Muscle of arm (tissue), 14 donors: ENCODE measurements at places on chromosomes 6 and 20.

GRCh38 chr20:12090920-12091319 is 173.2 kb downstream of the BTBD3 start:
- DNase-seq, result no peak

DNA sequence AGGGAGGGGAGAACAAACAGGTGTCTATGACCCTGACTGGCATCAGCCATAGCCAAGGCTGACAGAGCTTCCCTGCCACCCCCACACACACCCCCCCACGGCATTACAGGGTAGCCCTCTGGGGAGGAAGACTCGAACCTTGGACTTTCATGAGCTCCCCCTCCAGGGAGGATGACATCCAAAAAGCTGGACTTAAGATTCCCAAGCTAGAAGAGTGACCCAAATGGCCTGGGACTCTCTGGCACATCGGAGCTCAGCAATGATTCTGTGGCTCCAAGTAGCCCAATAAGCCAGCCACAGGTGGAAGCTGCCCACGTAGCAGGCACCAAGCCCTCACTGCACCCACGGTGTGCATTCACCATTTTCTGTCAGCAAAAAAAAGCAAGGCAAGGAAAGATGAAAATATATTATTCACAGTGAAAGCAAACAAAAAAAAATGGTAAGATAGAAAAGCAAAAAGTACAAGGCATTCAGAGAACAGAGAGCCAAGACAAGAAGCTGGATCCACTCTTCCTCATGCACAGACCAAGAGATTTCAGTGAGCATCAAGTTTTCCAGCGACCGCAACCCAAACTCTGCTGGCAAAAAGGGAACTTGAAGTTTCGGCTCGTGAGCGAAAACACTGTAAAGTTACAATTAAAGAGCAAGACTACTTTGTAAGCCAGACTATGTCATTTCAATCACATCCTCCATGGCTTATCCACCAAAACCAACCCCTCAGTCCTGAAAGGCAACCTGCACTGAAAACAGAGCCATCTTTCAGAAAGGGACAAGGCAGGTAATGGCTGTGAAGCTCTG is 10.9 kb downstream of the JAG1 start:
- no peak for DNase-seq

- DNase-seq, result no peak
Observed at GRCh38 chr6:74467533-74468215, 738.2 kb downstream of the COL12A1 start.

- DNase-seq, result no peak
Observed at GRCh38 chr6:111845441-111845871, 27.8 kb downstream of the FYN start.

DNA sequence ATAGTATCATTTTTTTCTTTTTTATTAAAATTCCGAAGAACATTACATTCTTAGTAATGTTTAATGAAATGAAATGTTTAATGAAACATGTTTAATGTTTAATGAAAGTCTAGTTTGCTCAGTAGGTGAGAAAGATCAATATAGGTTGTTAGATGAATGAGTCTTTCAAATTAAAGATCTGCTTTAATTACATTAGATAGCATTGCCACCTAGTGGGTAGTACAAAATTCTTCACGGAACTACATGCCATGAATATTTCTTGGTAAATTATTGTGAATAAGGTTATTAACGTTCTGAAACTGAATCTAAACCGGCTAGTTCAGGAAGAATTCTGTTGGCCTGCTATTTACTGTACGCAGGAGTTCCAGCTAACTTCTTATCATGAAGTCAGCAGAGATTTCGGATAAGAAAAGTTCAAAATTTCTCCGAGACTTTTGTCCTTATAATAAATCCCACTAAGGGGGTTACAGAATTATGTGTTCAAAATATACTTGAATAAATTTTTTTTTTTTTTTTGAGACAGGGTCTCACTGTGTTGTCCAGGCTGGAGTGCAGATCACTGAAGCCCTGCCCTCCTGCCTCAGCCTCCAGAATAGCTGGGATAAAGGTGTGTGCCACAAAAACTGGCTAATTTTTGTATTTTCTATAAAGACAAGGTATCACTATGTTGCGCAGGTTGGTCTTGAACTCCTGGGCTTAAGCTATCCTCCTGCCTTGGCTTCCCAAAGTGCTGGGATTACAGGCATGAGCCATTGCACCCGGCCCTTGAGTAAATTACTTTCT is 7.9 kb upstream of the GMNN start:
- DNase-seq, result no peak

DNA sequence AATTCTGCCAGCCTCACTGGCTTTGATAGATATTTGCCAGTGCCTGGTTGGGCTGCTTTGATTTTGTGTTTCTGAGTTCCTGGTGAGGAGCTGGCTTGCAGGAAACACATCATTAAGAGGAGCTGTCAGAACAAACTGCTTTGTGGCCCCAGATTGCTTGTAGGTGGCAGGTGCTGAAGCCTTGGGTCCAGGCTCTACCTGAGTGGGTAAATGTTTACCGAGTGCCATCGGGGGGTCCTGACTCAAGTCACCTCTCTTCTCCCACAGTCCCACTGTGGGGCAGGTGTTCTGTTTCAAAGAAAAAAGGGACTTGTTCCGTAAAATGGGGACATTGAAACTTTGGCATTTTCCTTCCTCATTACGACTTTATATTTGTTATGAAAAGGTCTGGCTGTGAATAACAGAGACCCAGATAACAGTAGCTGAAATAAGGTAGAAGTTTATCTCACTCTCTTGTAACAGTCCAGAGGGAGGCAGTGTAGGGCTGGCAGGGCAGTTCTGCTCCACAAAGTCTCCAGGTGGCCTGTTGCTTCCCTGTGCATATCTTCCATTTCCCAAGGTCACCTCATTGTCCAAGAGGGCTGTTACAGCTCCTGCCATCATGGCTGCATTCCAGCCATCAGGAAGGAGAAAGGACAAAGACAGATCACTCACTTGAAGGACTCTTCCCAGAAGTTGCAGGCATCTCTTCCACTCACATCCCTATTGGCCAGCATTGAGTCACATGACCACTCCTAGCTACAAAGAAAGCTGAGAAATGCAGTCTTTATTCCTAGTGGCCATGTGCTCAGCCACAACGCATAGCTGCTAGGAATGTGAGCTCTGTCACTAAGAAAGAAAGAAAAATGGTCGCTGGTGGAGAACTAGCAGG is 149.9 kb upstream of the KCNG1 start:
- DNase-seq, result no peak

DNA sequence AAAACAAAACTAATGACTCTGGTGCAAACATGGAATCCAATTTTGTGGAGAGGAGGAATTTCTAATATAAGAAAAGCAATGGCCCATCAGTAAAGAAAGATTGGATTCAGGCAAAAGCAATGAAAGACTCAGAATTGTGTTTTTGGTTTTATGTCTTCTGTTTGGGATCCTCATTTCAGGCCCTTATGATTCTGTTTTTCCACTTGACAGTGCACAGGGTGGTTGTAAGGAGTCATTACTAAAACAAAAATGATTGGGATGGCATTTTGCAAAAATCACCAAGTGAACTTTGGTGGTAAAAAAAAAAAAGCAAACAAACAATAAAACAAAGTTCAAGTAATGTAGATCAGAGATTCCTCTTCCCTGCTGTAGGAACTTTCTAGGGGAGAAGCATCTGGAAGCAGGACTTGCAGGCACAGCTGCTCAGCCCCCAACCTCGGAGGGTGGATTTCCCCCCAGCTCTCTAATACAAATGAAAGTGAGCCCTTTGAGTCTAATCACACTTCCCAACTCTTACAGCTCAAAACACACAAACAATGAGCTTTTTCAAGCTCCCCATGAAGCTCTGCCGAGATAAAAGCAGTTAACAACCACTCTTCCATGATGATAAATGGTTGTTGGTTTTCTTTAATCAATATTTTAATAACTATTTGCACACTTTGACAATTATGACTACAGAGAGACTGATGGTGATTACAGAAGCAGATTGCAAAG is 177.7 kb downstream of the ZDHHC14 start:
- DNase-seq, result no peak

DNA sequence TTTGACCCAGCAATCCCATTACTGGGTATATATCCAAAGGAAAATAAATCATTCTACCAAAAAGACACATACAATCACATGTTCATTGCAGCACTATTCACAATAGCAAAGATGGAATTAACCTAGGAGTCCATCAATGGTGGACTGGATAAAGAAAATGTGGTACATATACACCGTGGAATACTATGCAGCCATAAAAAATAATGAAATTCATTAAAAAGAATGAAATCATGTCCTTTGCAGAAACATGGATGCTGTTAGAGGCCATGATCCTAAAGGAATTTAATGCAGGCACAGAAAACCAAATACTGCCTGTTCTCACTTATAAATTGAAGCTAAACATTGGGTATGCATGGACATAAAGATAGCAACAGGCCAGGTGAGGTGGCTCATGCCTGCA is 61.9 kb upstream of the BMP6 start:
- no peak for DNase-seq

- no peak for DNase-seq
Observed at GRCh38 chr6:113464960-113465359, 392.2 kb upstream of the MARCKS start.

GRCh38 chr6:143549221-143549948 is 37.9 kb upstream of the FUCA2 start:
- DNase-seq, result no peak

DNA sequence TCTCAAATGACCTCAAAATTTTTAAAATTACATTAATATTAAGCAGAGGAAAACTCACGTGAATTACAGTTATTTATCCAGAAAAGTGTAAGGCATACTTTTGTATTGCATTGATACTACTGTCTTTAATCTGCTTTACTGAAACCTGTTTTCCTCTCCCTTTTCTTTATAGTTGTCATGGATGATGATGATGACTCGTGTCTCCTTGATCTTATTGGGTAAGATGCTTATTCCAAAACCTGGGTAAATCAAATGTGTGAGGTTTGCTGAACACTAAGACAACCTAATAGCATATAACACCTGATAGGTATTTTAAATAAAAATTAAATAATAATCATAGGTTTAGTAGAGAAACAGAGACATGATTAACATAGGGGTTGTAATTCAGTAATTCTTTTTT is 40.0 kb downstream of the BICRAL start:
- no peak for DNase-seq

DNA sequence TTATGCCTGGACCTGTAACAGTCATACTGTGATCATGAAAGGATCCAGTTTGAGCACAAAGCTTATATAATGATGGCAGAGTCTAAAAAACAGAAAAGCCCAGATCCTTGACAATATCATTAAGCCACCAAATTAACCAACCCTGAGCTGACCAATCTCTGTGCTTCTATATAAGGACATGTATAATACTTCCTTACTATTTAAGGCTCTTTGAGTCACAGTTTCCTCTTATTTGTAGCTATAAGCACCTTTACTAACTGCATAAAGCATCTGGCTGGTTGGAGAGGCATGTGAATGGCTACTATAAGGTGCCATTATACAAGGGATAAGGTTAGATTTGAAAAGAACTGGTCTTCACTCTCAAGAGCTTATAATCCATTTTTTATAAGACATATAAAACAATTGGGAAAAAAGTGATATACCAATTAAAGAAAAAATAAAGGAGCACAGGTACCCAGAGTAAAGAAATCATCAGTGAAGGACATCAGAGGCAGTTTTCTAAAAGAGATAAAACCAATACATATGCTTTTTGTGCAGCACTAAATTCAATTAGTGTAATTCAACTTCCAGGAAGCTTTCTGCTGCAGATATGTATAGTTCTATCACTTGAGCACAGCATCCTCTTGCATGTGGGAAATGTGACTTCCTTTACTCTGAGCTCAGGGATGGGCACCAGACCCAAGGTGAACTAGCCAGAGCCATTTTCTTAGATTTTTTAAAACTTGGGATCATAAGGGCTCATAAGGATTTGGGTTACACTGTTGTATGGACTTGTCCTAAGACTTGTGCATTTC is 121.0 kb downstream of the BTBD9 start:
- DNase-seq, result no peak

GRCh38 chr6:307065-307814 is 15.0 kb downstream of the DUSP22 start:
- no peak for DNase-seq

GRCh38 chr6:41427642-41428335 is 92.4 kb downstream of the NCR2 start:
- no peak for DNase-seq

GRCh38 chr6:163735076-163735475 is 320.6 kb downstream of the QKI start:
- DNase-seq, result no peak

- no peak for DNase-seq
Observed at GRCh38 chr6:84137989-84138575, 89.4 kb downstream of the CEP162 start.

DNA sequence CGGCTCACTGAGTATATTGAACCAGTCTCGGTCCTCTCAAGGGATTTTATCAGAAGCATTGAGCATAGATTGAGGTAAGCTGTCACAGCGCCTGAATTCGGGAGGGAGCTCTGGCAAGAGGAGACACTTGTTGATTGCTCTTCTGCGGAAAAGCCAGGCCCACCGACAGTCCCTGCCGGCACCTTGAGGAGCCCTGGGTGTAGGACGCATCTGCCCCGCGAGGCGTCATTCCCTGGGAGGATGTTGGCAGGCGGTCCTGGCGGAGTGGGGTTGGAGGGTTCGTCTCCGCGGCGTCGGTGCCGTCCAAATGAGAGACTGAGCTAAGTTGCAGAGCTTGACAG is 843 bp downstream of the FBXO9 start:
- no peak for DNase-seq

GRCh38 chr20:13786143-13786828 is 1.5 kb downstream of the NDUFAF5 start:
- no peak for DNase-seq

GRCh38 chr6:39929733-39930461 is 4.4 kb downstream of the MOCS1 start:
- no peak for DNase-seq

DNA sequence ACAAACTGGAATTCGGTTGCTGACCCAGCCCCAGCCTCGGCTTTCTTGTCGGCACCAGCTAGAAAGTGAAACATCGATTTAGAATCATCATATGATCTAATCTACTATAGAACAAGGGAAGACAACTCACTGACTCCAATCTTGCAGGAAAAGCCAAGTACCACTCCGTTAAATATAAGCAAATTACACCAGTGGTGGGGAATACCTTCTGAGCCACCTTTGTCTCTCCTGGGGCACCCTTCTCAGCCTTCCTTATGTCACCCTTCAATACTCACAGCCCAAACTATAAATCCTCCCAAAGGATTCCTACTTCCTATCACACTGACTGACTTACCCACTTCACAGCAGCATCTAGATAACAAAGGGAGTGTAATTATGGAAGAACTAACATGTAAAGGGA is 7.5 kb downstream of the RPS10 start:
- DNase-seq, result no peak

DNA sequence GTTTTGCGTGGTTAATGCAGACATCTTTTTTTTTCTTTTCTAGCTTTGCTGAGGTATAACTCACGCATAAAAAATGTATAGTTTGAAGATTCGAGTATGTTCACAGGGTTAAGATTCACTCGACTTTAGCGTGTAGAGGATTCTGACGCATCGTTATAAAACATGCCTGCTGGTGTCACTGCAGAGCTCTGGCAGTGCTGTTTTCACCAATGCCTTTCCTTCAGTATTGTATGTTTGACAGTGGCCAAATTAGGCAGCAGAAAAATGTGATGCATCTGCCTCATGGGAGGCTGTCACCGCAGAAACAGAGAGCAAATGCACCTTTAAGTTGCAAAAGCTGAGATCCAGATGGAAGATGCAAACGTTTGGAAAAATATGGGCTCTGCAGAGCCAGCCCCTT is 18.0 kb upstream of the SIRPB2 start:
- no peak for DNase-seq

- no peak for DNase-seq
Observed at GRCh38 chr6:144176043-144176442, 25.7 kb downstream of the STX11 start.
